Natural killer cell (primary cell): ENCODE measurements at places on chromosomes 6 and 20.

GRCh38 chr6:124694139-124694705, 268.0 kb upstream of the RNF217 start:
- H3K4me3 ChIP-seq: no peak overlapping the region
- no peak overlapping the region for H3K27ac ChIP-seq
- H3K4me1 ChIP-seq: no peaks in the 10 kb centered on the region
- no peaks in the 10 kb centered on the region for H3K27me3 ChIP-seq
- no peaks in the 10 kb centered on the region for H3K36me3 ChIP-seq

DNA sequence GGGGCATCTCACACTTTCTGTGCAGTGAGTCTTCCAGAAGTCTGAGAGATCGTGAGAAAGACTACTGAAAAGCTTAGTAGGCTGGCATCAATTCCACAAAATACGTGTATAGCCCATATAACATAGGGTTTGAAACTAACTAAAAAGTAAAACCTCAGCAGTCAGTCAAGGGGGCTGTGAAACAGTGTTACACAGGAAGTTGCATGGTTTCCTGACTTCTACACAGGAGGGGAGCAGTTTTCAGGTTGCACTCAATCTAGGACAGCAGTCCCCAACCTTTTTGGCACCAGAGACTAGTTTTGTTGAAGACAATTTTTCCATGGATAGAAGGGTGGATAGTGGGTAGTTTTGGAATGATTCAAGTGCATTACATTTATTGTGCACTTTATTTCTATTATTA, 4.7 kb upstream of the LY86 start:
- no peak overlapping the region for H3K27ac ChIP-seq
- DNase-seq: no peak
- H3K4me3 ChIP-seq: no peak overlapping the region
- H3K27me3 ChIP-seq: no peaks in the 10 kb centered on the region
- peaks cover 29% of the 10 kb centered on the region for H3K4me1 ChIP-seq

DNA sequence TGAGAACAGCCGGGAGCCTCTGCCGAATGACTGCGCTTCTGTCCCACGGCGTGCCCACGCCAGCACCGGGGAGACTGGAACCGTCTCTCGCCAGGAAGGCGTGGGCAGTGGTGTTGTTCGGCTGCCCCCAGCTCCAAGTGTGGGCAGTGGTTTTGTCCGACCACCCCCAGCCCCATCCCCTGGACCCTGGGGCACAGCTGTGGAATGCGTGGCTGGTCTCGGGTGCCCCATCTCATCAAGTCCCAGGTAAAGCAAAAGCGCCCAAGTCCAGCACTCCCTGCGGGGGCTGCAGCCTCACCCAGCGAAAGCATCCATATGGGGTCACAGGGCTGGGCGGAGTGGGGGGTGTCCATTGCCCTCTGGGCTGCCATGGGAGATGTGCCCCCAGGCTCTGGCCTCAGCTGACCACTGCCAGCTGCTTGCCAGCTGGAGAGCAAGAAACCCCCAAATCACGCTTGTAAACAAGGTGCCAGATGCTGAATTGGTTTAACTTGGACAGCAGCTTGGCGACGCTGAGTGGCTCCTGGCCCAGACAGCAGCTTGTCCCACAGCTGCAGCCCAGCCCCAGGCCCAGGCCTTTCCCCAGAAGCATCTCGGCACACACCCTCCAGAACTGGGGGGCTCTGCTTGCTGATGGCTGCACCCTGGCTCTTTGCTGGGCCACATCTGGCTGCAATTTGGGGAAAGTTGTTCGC, 4.5 kb downstream of the CABLES2 start:
- DNase-seq: no peak
- H3K4me3 ChIP-seq: no peak overlapping the region
- peaks cover 22% of the 10 kb centered on the region for H3K4me1 ChIP-seq
- H3K27ac ChIP-seq: no peak overlapping the region

DNA sequence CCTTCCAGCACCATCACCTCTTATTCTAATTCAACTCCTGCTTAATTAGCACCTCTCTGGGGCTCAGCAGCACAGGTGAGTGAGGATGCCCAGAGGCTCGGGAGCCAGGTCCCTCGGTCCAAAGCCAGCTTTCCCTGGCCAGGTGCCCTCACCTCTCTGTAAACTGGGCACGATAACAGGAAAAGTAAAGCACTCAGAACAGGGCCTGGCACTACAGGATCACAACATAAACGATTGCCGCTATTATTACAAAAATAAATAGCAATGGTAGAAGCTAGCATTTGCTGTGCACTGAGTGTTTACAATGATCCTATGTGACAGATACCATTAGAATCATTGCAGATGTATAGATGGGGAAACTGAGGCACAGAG, 2.6 kb downstream of the BPIFB2 start:
- H3K27ac ChIP-seq: no peak overlapping the region
- DNase-seq: no peak
- H3K4me3 ChIP-seq: no peak overlapping the region
- no peaks in the 10 kb centered on the region for H3K36me3 ChIP-seq
- H3K4me1 ChIP-seq: no peaks in the 10 kb centered on the region

- DNase-seq: no peak
- no peak overlapping the region for H3K4me3 ChIP-seq
- H3K4me1 ChIP-seq: peaks cover 24% of the 10 kb centered on the region
Observed at GRCh38 chr20:62339647-62340062, 27.5 kb downstream of the LAMA5 start.

- H3K4me3 ChIP-seq: no peak overlapping the region
- H3K4me1 ChIP-seq: no peaks in the 10 kb centered on the region
- peak; percentile 61 for DNase-seq
- H3K36me3 ChIP-seq: no peaks in the 10 kb centered on the region
Observed at GRCh38 chr6:149190224-149190831, 127.2 kb upstream of the TAB2 start.

DNA sequence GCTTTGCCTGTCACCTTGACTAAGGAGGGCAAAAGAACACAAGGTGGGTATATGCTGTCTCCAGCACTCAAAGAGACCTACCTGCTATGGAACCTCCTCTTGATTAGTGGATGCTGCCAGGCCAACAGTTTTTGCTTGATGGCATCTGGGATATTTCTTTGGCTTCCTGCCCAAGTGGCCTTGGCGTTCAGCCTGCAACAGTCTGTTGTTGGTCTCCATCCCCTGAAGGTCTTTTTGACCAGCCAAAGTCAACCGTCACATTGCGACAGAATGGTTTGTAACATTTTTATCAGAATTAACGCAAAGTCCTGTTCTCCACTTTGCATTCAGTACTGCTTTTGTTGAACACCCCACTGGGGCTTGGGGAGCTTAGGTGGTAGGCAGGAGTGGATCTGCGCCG, 37.1 kb downstream of the SERPINB1 start:
- no peaks in the 10 kb centered on the region for H3K36me3 ChIP-seq
- no peak overlapping the region for H3K4me3 ChIP-seq
- H3K4me1 ChIP-seq: peaks cover 14% of the 10 kb centered on the region
- no peaks in the 10 kb centered on the region for H3K27me3 ChIP-seq
- no peak for DNase-seq

DNA sequence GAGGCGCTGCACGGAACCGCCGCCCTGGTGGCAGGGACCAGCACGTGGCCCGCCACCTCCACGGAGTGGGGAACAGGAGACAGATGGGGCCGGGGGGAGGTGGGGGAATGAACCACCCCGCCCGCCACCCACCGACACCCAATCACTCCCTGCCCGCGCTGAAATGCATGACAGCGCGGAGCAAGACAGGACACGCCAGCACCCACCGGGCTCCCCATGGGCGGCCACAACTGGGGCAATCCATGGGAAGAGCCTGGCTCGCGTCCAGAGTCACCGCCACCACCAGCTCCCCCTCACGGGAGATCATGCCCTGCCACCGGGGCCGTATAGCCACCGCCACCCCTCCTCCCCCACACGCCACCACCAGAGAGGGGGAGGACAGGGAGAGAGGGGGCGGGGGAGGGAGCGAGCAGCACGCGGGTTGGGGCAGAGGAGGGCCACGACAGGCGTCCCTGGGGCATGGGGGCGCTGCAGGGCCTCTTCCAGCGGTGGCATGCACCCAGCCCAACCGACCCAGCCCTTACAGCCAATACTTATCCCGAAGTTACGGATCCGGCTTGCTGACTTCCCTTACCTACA, 744.3 kb upstream of the DEFB115 start:
- no peak for DNase-seq
- H3K36me3 ChIP-seq: no peaks in the 10 kb centered on the region
- no peaks in the 10 kb centered on the region for H3K4me1 ChIP-seq
- no peaks in the 10 kb centered on the region for H3K27me3 ChIP-seq

DNA sequence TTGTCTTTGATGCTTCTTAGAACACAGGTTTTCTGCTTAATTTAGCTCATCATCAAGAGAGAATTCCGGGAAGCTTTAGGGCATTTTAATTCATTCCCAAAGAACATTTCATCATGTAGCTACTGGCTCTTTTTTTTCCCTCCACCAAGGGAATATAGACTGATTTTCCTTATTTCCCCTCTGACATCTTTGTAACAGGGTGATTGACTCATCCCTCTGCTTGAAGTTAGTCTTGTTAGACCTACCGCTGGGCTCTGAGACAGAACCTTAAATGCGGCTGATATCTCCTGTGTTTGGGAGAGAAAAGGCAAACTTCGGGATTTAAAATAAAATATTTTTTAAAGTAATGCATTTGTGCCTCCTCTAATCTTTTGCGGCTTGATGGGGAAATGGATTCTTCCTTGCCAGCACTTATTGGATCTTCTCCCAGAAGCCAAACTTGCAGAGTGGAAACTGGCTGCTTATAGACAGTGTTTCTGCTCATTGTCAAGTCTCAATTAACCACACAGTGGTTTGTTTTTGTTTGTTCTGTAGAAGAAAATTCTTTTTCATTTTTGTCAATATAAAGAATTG, 272.7 kb upstream of the PLCB4 start:
- peaks cover 2% of the 10 kb centered on the region for H3K36me3 ChIP-seq
- no peak for DNase-seq
- no peaks in the 10 kb centered on the region for H3K27me3 ChIP-seq
- no peaks in the 10 kb centered on the region for H3K4me1 ChIP-seq
